ENCODE measurements at places on chromosomes 12 and 14.

GRCh38 chr12:6361834-6362233, 13.5 kb downstream of the SCNN1A start:
- DNase-seq: no peak

DNA sequence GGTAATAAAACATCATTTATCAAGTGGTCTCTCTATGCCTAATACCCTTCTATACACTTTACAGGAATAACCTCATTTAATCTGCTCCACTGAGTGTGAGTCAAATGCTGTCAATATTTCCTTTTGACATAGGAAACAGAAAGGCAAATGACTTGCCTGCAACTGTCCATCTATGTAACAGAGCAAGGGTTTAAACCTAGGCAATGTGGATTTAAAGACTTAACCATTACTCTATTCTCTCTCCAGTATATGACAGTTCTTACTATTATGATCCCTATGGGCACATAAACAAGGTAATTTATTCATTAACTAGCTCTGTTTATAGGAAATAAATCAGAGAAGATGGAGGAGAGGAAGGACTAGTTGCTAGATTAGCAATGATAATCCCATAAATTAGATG, 70.6 kb downstream of the FSCB start:
- DNase-seq: no peak

DNA sequence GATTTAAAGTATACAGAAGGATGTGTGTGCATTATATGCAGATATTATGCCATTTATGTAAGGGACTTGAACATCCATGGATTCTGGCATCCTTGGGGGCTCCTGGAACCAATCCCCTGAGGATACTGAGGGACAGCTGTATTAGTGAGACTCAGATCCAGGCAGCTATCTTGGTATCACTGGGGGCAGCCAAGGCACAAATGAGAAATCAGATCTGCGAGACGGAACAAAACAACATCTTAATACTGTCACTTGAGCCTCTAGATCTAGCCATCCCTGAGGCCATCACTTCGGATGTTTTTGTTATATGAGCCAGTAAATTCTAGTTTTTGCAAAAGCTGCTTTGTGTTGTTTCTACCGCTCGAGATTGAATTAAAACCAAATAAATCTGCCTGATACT, 175.1 kb upstream of the SFSWAP start:
- DNase-seq: no peak

- DNase-seq: no peak
Observed at GRCh38 chr12:13390381-13390861, 193.9 kb downstream of the EMP1 start.

GRCh38 chr14:23561873-23562821, 5.4 kb downstream of the AP1G2 start:
- no peak for DNase-seq

- no peak for DNase-seq
Observed at GRCh38 chr12:92551210-92551609, 151.6 kb upstream of the PLEKHG7 start.

DNA sequence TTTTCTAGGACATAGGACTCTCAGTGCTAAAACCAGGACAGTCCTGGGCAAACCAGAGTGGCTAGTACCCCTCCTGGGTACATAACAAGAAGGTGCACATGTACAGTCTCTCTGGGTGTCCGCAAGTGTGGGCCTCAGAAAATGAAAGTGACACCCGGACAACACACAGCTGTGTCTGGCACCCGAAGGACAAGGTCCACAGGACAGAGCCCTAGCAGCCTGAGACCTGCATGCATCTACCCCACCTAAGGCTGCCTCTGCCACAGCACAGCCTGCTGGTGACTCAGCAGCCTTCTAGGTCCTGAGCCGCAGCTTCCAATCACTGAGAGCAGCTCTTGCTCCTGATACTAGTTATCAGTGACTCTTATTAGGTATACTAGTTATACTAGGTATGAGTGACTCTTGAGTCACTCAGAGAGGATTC, 784.1 kb upstream of the TBX3 start:
- no peak for DNase-seq

All from activated T-cell treated with anti-CD3 and anti-CD28 coated beads for 1 hour (primary cell).